Right forelimb (tissue), 1 donor: ENCODE measurements at places on chromosomes 12 and 14.

GRCh38 chr12:132559652-132560363, 50.6 kb downstream of the LRCOL1 start:
- peak; percentile 78 for DNase-seq

GRCh38 chr12:131723532-131723931, 12.6 kb downstream of the SFSWAP start:
- no peak for DNase-seq

- DNase-seq: no peak
Measured at GRCh38 chr12:59763835-59764234, 168.0 kb downstream of the SLC16A7 start.

GRCh38 chr12:99476956-99477355, 170.6 kb upstream of the GARIN6 start:
- DNase-seq: no peak

DNA sequence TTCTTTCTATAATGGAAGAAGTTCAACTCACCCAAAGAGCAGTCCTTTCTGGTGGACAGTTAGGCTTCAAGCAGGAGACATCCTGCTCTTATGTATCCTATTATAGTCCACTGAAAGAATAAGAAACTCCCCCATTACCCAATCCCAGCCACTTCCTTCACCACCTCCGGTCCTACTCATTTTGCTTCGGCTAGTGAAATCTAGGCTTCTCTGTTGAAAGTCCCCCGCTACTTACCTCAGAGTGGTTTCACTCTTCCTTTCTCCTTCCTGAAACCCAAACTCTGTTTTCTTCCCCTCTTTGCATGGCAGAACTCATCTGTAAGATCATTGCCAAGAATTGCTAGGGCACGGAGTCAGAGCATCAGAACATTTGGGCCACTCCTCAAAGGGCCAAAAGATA, at the start of gene GPR84:
Gene GPR84, minus strand, starts transcription at position 74 of the 400 bp plus-strand sequence. CDS start 635 bp downstream, outside the sequence.
- DNase-seq: no peak

- DNase-seq: peak; percentile 10
Measured at GRCh38 chr12:106132175-106133135, 6.3 kb downstream of the NUAK1 start.

- DNase-seq: peak; percentile 78
Measured at GRCh38 chr14:103808403-103809001, 38.9 kb downstream of the PPP1R13B start.

DNA sequence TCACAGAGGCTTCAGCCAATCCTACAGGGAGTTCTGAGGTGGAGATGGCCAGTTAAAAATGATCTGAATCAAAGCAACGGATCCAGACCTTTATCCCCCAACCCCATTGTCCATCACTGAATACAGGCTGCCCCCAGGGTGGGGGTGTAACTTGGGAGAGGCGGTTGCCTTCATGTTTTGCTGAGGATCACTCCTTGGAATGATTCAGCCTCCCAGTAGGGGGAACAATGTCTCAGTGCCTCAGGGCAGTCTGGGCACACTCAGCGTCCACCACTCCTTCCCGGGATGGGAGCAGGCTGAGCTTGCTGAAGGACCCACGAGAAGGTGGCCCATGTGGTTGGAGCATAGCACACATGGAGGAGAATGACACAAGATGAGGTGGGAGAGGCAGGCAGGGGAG, 60.2 kb downstream of the RFX4 start:
- no peak for DNase-seq

DNA sequence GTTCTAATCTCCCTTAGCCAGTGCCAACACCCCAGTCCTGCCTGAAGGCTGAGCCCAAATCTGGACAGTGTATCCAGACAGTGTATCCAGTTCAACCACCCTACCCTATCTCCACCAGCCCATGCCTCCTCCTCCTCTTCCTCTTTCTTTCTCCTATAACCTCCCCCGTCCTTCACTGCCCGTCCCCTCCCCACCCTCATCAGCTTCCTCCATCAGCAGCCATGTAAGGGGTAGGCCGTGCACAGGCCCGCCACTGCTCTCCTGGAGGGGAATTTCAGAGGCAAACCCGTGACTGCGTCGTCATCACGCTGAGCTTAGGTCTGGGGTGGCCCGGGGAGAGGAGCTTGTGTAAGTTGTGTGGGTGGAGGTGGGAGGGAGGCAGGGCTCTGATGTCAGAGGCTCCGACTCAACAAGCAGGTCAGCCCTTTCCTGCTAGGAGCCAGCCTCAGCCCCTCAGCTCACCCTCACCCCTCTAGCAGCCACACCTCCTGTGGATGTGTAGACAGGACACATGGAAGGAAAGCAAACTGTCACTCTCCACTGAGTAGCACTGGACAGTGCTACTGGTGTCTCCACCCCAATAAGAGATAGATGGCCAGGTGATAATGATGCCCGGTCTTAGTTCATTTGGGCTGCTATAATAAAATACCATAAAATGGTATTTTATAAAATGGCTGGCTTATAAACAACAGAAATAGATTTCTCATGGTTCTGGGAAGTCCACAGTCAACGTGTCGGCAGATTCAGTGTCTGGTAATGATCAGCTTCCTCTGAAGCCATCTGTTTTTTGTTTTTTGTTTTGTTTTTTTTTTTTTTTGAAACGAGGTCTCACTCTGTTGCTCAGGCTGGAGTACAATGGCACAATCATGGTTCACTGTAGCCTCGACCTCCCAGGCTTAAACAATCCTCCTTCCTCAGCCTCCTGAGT, 50.5 kb downstream of the IRF2BPL start:
- no peak for DNase-seq

GRCh38 chr12:67280572-67280971, 11.4 kb downstream of the CAND1 start:
- DNase-seq: no peak

- no peak for DNase-seq
Measured at GRCh38 chr14:44830371-44830770, 131.4 kb downstream of the KLHL28 start.

- no peak for DNase-seq
Measured at GRCh38 chr12:108337235-108338223, 1.6 kb downstream of the CMKLR1 start.

- DNase-seq: peak; percentile 77
Measured at GRCh38 chr12:58919231-58920101, 838 bp downstream of the LRIG3 start.
